ENCODE measurements at places on chromosomes 7 and 10.

- DNase-seq, result no peak
Observed at GRCh38 chr10:80333983-80334382, 22.6 kb downstream of the DYDC1 start.

GRCh38 chr10:74011770-74012169 is 13.9 kb downstream of the VCL start:
- DNase-seq, result no peak

DNA sequence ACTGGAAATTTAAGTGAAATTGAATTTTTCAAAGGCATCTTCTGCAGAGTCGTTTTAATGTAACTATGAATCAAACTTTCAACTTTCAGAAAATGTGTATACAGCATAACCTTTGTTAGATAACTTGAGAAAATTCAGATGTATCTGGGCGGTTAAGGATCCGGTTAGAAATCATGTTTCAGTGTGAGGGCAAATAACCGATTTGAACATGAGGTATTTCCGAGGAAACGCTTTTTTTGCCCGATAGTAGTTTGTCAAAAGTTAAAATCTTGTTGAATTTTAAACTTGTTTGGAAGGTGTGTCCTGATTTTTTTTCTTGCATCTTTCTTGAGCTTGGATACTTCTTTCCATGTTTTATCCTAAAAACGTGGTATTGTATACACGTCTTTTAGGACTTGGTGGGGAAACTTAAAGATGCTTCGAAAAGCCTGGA is 1.3 kb upstream of the BMI1 start:
- DNase-seq, result no peak

GRCh38 chr7:119929891-119930290 is 343.1 kb upstream of the KCND2 start:
- no peak for DNase-seq

- no peak for DNase-seq
Observed at GRCh38 chr7:55556031-55556430, 16.3 kb downstream of the VOPP1 start.

DNA sequence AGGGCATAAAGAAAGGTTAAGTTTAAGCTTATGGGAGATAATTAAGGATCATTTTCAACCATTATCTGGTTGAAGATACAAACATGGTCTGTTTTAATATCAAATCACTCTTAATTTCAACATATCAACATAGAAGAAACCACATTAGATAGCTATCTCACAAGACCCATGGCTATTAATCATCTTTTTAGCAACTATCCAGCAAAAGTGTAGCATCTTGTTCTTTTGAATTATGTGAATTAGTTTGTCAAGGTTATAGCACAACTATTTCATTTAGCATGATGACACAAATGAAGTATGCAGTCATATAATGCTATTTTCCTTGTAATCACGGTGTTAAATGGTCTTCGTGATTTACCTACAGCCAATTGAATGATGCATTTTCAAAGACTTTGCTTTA is 58.9 kb upstream of the PPP1R9A start:
- no peak for DNase-seq

GRCh38 chr7:30969604-30969970 is 5.8 kb downstream of the GHRHR start:
- no peak for DNase-seq

- DNase-seq, result no peak
Observed at GRCh38 chr10:3033925-3034324, 33.4 kb upstream of the PFKP start.

DNA sequence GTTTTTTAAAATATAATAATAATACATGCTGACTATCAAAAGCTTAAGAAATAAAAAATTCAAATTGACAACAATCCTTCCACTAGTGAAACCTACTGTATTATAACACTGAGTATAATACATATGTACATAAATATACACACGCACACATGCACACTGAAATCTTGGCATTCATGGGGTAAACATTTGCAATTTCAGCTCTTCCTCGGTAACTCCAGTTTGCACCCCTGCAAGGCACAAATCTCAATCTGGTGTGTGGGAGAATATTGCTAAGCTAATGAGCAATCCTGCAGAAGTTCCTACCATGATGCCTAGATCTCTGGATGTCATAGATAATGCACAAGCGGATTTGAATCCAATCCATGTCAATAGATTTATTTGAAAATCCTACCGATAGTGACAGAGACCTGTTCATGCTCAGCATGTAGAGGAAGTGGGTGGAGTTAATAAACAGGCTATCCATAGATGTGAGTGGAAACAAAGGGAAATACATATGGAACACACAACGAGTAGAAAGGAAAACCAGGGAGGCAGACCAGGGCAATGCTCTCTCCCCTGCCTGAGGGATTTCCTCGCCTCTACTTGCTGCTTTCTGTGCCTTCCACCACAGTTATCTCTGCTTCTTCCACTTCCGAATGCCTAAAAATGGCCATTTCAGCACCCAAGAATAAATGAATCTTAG is 38.1 kb upstream of the LANCL2 start:
- no peak for DNase-seq

DNA sequence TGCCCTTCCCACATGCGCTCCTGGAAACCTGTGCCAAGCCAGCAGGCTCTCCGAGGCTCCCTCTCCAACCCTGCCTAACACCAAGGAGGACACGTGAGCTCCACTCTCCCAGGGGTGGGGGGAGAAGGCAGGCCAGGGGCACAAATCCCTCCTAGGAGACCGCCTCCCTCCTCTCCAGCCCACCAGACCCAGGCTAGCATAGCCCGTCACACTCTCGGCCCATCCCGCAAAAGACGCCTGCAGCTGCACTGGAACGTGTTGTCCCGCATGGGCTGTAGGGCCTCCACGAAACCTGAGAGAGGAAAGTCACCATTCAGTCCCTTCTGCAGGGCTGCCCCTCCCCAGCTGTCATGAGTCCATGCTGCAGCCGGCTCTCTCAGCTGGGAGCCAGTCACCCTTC is 126.3 kb downstream of the MAD1L1 start:
- no peak for DNase-seq

DNA sequence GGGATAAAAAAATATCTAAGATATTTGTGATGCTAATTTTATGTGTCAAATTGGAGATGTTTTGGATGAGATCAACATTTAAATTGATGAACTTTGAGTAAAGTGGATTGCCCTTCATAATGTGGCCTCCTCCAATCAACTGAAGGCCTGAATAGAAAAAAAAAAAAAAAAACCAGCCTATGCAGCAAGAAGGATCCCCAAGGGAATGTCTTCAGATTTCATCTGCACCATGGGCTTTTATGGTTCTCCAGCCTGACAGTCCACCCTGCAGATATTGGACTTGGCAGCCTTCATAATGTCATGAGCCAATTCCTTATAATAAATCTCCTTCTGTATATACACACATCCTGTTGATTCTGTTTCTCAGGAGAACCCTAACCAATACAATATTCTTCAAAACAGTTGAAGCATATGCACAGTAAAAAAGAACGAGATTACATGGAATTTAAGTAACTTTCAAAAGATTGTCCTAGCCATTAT is 316.9 kb upstream of the PLXDC2 start:
- DNase-seq, result no peak

DNA sequence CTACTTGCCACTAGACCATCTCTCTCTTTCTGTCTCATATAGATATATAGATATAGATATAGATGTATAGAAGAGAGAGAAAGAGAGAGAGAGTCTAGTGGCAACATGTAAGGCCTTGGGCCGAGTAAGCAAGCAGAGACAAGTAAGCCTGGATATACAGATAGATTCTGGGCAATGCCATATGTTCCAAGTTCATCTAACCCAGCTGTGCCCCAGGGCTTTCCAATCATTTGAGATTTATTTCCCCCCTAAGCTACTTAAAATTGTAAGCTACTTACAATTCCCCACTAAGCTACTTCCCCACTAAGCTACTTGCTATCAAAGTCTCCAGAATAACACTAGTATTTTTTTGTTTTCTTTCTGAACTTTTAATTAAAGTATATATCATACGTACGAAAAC is 1094.1 kb downstream of the DNAJB9 start:
- DNase-seq, result no peak

DNA sequence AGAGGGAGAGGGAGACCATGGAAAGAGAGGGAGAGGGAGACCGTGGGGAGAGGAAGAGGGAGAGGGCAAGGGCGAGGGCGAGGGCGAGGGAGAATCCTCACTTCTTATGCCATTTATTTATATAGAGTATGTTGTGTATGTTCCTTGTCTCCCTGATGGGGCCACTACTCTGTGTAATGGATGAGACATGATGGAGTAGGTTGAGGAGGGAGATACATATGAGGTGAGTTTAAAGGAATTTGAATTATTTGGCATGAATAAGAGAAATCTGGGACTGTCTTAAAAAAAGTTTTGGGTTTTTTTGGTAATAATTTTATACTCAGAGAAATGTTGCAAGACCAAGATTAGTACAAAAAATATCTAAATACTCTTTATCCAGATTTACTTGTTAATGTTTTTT is 20.1 kb downstream of the CCSER2 start:
- DNase-seq, result no peak

- DNase-seq, result no peak
Observed at GRCh38 chr10:20313665-20314064, 497.4 kb downstream of the PLXDC2 start.

DNA sequence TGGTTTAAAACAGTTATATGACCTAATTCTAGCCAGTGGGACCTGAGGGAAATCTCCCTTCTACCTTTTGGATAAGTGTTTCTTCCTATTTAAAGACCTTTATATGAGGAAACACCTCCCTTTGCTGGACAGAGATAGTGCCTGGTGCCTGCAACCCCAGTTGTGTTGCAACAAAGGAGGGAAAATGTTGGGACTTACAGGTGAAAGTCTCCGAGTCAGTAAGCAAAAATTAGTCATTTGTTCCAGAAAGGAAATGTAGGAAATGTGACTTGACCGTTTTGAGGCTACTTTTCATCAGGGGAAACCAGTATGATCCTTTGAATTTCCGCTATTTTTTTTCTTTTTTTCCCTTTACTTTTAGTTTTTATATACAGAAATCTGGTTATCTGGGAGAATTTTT is 165.5 kb downstream of the DKK1 start:
- no peak for DNase-seq

GRCh38 chr7:102120666-102121195 is 165.9 kb upstream of the SH2B2 start:
- no peak for DNase-seq

DNA sequence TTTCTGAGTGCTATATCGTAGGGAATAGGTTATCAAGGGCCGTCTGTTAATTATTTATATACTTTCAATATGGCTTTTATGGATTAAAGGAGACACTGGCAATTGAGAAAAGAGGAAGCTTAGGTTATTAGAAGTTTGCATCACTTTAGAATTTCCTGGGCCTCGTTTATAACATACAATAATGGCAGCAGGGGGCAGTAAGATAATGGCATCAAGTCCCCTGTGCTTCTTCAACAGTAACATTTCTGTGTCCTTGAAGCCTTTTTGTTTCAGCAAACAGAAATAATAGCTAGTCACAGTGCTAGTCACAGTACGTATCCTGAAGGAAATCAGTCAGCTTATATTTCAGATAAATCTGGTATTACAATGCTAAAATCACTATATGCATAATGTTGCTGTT is 41.9 kb downstream of the SPAM1 start:
- no peak for DNase-seq

DNA sequence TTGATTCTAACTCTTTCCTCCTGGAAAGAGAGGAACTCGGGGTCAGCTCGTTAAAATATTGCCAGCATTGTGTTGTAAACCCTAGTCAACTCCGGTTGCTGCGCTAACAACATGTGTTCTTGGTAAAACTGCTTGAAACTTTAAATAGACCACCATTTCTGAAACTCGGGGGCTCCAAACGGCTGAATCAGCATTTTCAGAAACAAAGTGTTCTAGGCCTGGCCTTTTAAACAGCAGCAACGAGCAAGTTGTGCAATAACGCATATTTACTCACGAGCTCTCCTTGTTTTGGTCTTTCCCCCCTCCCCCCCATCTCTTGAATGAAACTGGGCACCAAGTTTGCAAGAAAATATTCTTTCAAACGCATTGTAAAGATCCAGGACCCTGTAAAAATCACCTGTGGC is 9.2 kb upstream of the GRB10 start:
- no peak for DNase-seq

GRCh38 chr10:115606741-115607140 is 513.6 kb downstream of the ATRNL1 start:
- DNase-seq, result no peak

- DNase-seq, result no peak
Observed at GRCh38 chr7:92266415-92267241, 20.9 kb downstream of the ANKIB1 start.

- DNase-seq, result no peak
Observed at GRCh38 chr7:131501422-131501821, 55.0 kb downstream of the PODXL start.

DNA sequence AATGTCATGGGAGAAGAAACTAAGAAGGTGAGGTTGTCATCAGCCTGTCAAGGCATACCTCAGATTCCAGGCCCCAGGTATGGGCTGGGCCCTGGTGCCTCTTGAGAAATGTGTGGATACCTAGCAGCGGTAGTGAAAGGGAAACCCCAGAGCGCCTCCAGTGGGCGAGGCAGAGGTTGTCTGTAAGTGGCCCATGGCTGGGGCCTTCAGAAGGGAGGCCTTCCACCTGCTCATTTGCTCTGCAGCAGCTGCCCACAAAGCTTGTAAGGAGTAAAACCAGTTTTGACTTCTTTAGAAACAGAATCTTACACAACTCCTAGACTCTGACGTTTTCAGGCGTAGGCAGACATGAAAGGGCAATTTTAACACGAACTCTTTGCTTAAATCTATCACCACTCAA is 509.9 kb downstream of the PARD3 start:
- DNase-seq, result no peak

- DNase-seq, result no peak
Observed at GRCh38 chr10:82942286-82943099, 1067.5 kb downstream of the NRG3 start.

DNA sequence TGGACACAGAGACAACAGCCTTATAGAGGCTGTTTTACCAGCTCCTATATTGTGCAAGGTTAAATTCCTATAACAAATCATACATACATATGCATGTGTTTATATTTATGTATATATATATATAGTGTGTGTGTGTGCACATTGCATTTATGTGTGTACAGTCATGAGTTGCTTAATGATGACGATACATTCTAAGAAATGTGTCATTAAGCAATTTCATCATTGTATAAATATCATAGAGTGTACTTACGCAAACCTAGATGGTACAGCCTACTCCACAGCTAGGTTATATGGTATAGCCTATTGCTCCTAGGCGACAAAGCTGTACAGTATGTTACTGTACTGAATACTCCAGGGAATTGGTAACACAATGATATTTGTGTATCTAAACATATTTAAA is 30.1 kb upstream of the TNKS2 start:
- no peak for DNase-seq

DNA sequence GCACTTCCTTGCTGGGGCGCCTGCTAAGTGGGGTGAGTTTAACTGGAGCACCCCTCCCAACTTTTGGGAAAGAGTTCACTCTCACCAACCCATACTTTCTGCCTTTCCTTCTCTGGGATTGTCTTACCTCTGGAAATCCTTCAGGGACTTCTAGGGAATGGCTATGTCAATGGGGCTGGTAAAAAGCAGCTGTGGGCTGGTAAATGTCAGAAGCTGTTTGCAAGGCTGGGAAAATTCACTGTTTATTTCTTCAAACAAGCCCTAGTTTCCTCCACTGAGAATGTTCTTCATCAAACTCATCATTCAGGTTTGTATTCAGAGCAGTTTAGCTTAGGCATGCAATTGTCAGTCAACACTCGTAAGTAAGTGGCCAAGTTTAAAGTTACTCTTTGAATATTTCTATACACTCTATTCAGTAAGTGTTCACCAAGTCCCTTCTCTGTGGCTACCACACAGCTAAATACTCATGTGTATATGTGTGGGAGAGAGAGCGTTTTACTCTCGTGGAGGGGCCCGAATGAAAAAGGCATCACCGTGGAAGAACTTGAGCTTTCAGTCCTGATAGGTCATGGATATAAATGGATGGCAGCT is 654.8 kb downstream of the LRMDA start:
- no peak for DNase-seq

Measured in activated CD4-positive, CD25-positive, alpha-beta regulatory T cell treated with anti-CD3 and anti-CD28 coated beads, Interleukin-2, amount 50 U/mL, for 16 hours (primary cell).